Activated CD4-positive, alpha-beta T cell treated with anti-CD3 and anti-CD28 coated beads, Interleukin-2, amount 10 ng/mL, durations not matched to agents 7 days and 5 days (primary cell): ENCODE measurements at places on chromosomes 6 and 20. TPM values are rescaled to one million over a fixed set of nuclear protein-coding genes. Genes with fewer than 3 reads are reported as not detected.

- no peaks in the 10 kb centered on the region for H3K27me3 ChIP-seq
- H3K4me3 ChIP-seq = no peak overlapping the region
- DNase-seq = no peak
- H3K27ac ChIP-seq = no peak overlapping the region
These were observed 128.1 kb downstream of the OPRM1 start for GRCh38 chr6:154167126-154167525.

DNA sequence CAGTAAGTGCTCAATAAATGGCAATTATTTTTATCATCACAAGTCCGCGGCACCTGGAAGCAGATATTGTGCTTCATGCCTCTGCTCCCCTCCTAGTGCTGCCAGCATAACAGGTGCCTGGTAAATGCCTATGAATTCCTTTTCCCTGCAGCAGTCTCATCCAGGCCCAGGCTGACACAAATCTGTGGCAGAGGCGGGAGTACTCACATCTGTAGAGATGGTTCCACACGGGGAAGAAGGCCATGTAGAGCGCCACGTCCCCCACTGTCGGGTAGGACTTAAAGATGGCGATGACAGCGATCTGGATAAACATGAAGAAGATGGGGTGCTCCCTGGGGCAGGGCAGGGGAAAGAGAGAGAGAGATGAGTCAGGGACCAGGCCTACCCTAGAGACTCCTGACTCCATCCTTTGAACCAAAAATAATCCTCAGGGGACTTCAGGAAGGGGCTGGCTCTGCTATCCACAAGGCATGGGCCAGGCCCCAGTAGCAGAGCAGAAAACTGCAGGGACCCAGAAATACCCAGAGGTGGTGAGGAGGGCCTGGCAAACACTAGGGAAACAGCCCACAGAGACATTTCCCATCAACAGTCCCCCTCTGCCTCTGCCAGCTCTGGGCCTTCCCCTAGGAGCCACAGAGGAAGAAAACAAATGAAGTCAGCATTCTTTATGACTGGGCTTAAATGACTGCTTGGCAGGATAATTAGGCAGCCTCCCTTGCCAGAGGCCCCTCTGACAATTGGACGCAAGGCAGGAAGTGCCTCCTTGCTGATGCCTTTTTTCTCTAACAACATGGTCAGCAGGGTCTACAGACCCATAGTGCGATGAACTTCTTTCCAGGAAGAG, 23.0 kb downstream of the MAP1LC3A start:
- no peak overlapping the region for H3K4me3 ChIP-seq
- H3K36me3 ChIP-seq = peaks cover 17% of the 10 kb centered on the region
- H3K27ac ChIP-seq = peak overlapping the region; percentile 94
- H3K27me3 ChIP-seq = no peaks in the 10 kb centered on the region

DNA sequence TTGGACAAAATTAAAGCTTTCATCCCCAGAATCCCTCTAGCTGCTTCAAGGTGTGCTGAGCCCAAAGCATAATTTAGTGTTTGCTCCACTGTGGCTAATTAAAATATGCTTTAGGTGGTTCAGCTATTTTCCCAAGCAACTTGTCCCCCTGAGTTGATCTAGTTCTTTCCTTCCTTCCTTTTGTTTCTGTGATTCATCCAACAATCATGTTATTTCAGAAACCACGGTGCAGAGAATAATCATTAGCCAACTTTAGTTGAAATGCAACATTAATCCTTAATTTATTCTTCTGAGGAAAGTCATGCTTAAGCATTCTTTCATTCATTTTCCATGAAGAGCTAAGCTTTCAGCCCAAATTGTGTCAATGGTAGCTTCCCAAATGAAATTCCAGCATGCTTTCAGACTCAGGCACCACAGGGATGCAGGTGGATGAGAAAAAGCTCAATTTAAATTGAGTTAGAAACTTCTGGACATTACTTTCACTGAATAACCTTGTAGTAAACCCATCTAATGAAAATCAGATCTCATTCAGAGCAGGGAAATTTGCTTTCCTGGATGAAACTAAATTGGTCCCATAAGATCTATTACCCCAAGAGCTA, 209.0 kb upstream of the NT5E start:
- no peaks in the 10 kb centered on the region for H3K36me3 ChIP-seq
- no peak overlapping the region for H3K27ac ChIP-seq
- no peak for DNase-seq

The TNFRSF6B gene
- 1.0 TPM for total RNA-seq

DNA sequence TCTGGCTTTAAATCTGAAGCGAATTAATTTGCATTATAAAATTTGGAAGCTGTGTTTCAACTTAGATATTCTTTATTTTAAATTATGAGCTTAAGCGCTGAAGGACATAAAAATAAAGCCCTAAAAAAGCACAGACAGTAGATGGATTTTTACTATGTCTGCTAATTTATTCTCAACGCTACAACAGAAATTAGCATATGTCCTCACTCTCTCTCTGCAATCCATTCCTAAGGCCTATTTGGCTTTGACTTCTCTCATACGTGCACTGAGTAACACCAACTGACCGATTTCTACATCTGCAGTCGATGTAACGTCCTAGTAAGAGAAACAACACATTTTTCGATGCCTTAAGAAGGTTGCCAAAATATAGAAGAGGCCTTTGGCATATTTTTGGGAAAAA, 23.7 kb downstream of the HEBP2 start:
- H3K27ac ChIP-seq = no peak overlapping the region
- H3K36me3 ChIP-seq = no peaks in the 10 kb centered on the region
- H3K4me3 ChIP-seq = no peak overlapping the region
- H3K27me3 ChIP-seq = no peaks in the 10 kb centered on the region
- DNase-seq = no peak

DNA sequence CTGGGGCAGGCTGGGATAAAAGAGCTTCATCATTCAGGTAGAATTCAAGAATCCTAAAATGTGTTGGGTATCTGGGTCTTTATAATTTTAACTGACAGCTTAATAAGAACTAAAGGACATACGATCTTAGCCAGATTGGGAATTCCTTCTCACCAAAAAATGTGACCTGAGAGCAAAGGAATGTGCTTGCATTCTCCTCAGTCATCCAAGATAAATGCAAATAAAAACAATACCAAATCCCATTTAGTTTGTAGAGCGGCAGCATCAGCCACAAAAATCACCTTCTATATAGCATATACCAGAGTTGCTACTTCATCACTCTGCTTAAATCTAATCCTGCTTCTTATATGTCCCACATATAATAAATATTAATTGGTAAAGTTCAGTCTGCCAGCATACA, 16.9 kb downstream of the USP49 start:
- DNase-seq = no peak
- H3K4me3 ChIP-seq = no peak overlapping the region
- H3K27ac ChIP-seq = no peak overlapping the region
- no peaks in the 10 kb centered on the region for H3K4me1 ChIP-seq
- no peaks in the 10 kb centered on the region for H3K27me3 ChIP-seq
- H3K36me3 ChIP-seq = no peaks in the 10 kb centered on the region

DNA sequence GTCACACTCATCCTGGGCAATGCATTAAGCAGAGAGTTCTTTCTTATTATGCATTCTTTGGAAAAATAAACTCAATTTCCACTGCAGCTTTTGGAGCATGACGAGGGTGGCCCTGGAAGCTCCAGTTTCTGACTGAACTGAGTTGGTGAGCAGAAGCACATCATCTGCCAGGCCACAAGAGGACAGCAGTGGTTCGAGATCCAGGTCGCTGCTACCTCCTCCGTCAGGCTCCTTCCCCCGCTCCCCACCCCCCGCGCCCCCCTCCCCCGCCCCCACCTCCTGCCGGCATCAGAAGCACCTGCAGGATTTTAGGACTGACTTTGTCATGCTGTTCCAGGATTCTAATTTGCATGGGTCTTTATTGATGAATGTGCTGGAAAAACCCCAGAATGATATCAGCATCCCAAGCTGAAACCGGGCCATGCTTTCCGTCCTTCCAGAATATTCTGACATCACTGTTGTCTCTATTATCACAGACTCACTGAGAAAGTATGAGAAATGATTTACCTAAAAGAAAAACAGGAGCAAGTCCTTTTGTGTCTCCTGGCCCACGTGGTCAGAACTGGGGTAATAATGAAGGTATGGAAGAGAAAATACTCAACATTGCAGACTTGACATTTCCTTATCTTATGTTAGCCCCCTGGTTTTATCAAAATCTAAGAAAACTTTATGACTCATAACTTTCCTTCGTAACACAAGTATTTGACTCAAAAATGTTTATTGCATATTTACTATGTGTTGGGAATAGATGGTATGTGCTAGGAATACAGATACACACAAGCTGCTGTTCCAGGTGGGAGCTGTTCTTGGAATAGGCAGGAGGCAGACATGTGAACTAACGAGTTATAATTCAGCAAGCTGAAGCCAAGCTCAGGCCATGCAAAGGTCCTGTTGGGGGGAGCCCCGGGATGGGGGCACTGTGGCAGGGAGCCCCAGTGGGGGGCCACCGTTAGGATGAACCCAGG, 220.2 kb upstream of the EXOC2 start:
- no peak for DNase-seq
- no peak overlapping the region for H3K27ac ChIP-seq
- H3K36me3 ChIP-seq = no peaks in the 10 kb centered on the region
- no peak overlapping the region for H3K4me3 ChIP-seq

- DNase-seq = peak; percentile 3
These were observed 17.2 kb upstream of the MAS1L start for GRCh38 chr6:29504961-29505360.

DNA sequence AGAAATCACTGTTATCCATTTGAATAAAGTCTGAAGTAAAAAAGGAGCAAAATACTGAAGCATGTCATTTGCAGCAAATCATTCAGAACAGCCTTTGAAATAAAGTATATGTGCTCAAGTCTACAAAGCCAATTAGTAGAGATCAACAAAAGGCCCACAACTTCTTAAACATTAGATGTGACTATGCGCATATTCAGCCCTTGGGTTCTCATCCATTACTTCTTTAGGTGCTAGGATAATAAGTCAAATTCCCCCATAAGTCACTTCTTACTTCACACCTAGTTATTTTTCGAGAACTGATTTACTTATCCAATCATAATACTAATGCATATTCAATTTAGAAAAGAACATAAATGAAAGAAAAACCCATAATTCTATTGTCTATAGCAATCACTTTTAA, 31.0 kb downstream of the PHIP start:
- H3K27ac ChIP-seq = no peak overlapping the region
- H3K4me1 ChIP-seq = peaks cover 18% of the 10 kb centered on the region
- no peak overlapping the region for H3K4me3 ChIP-seq
- no peaks in the 10 kb centered on the region for H3K27me3 ChIP-seq

The FRK gene
- 0.02 TPM for total RNA-seq

- H3K27ac ChIP-seq = no peak overlapping the region
- no peaks in the 10 kb centered on the region for H3K36me3 ChIP-seq
- DNase-seq = no peak
- no peaks in the 10 kb centered on the region for H3K4me1 ChIP-seq
- no peak overlapping the region for H3K4me3 ChIP-seq
These were observed 124.2 kb upstream of the FAM83B start for GRCh38 chr6:54722328-54722727.

GRCh38 chr20:42915081-42915480, 274.6 kb downstream of the PTPRT start:
- H3K4me3 ChIP-seq = no peak overlapping the region
- no peak overlapping the region for H3K27ac ChIP-seq
- H3K4me1 ChIP-seq = no peaks in the 10 kb centered on the region
- no peaks in the 10 kb centered on the region for H3K27me3 ChIP-seq
- H3K36me3 ChIP-seq = no peaks in the 10 kb centered on the region

The MARCKS gene
- total RNA-seq = 0.04 TPM

DNA sequence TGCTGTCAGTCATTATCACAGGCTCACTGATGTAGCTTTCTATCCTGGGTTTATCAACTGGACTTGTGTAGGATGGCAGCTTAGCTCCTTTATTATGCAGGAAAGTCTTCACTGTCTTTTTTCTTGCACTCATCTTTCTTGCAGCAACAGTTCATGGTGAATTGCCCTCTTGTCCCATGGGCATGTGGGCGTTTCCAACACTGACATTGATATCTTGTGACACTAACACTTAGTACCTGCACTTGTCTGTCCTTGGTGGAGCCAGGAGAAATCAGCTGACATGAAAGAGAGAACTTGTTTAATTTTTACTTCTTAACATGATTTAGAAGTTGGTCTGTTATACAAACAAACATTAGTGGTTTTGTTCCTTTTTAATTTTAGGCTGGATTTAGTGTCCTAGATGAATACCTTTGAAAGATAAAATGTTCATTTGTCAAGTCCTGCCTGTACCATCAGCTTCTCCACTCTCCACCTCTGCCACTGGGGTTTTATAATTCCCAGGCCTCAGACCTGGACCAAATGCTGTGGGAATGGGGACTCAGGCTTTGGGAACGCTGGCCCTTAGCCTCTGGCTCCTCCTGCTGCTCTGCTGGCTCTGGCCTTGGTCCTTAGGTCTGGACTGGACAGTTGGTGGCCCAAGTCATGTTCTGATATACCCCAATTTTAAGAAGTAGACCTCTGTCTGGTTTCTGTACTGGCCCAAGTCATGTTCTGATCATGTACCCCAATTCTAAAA, 161.0 kb upstream of the LAMP5 start:
- no peaks in the 10 kb centered on the region for H3K4me1 ChIP-seq
- no peak overlapping the region for H3K4me3 ChIP-seq
- no peak for DNase-seq
- H3K36me3 ChIP-seq = no peaks in the 10 kb centered on the region

DNA sequence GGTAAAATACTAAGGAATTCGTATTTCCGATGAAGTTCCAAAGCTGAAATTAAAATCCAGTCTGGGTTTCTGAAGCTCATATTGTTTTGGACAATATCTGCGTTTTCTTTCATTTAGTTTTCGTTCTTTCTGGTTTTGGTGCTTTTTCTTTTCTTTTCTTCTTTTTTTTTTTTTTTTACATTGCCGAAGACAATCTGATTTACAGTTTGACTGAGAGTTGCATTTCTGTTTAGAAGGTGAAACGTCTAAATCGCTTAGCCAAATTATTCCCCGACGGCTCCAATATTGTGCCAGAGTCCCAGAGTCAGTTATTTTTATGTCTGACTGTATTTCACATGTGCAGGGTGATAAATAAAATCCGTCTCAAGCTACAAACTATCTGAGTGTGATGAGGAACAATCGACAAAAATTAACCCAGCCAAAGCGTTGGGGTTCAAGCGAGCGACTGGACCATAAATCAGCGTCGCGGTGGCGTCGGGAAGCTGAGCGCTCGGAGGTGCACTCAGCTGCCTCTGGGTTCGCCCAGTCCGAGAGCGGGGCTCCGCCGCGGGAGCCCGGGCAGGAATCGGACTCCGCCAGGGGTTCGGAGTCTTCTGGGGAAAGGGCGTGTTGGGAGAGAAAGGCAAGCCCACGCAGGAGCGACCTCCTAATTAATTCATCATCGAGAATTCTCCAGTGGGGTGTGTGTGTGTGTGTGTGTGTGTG, 8.2 kb upstream of the TBX18 start:
- peak overlapping the region; percentile 46 for H3K27ac ChIP-seq
- H3K27me3 ChIP-seq = peaks cover 71% of the 10 kb centered on the region
- H3K4me1 ChIP-seq = no peaks in the 10 kb centered on the region
- no peak overlapping the region for H3K4me3 ChIP-seq
- peaks cover under 1% of the 10 kb centered on the region for H3K36me3 ChIP-seq
- no peak for DNase-seq

DNA sequence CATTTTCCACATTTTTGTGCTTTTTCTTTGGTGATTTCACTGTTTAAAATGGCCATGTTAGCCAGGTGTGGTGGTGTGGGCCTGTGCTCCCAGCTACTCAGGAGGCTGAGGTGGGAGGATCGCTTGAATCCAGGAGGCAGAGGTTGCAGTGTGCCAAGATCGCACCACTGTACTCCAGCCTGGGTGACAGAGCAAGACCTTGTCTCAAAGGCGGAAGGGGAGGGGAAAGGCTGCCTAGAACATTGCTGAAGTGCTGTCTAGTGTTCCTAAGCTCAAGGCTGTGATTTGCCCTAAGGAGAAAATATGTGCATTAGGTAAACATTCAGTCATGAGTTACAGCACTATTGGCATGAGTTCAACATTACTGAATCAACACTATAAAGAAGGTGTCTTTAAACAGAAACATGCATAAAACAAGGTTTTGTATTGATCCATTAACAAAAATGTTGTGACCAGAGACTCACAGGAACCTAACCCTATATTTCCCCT, 14.0 kb downstream of the ZC2HC1B start:
- no peak overlapping the region for H3K27ac ChIP-seq
- DNase-seq = no peak
- H3K36me3 ChIP-seq = peaks cover 5% of the 10 kb centered on the region
- H3K4me1 ChIP-seq = peaks cover 3% of the 10 kb centered on the region
